ENCODE measurements at places on chromosomes 4 and X.

GRCh38 chr4:161813389-161813788 lies 350.4 kb downstream of the FSTL5 start:
- DNase-seq, result no peak

- DNase-seq, result no peak
Observed at GRCh38 chr4:76545226-76545884, 110.3 kb downstream of the SHROOM3 start.

GRCh38 chr4:163245044-163245728 lies 78.5 kb upstream of the NAF1 start:
- DNase-seq, result no peak

- DNase-seq, result no peak
Observed at GRCh38 chr4:147984065-147984777, 252.3 kb downstream of the ARHGAP10 start.

GRCh38 chr4:144696376-144696775 lies 50.4 kb downstream of the HHIP start:
- no peak for DNase-seq

DNA sequence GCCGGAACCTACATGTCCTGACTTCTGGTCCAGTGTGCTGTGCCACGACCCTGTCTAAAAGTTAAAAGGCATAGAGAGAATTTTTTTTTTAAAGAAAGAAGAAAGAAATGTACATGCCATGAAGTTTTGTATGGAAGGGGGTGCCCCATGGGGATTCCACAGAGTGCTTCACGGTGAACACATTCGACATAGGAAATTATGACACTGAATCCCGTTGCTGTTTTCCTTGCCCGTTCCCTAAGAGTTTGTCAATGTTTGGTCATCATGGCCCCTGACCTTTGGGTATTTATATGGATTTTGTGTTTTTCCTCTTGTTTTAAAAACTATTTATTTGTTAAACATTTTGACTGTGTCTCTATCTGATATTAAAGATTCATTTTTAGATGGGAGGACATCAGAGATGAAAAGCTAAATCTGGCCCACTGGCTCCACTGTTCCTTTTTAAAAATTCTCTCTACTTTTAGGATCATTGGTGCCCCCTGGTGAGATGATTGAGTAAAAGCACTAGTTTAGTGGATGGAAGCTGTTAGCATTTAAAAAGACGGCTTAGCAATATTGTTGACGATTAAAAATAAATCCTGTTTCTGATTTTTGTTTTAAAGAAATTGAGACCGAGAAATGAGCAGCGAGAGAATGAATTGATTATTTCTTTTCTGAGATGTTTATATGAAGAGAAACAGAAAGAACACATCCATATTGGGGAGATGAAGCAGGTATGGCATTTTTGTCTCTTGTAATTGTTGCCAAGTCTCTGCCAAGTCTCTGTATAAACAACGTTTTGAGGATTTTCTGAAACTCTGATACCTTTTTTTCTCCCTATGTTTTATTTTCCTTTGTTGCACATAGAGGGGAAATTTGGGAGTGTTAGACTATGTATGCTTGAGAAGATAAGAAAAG lies 75.0 kb downstream of the PTTG2 start:
- DNase-seq, result peak; percentile 50

GRCh38 chrX:100926453-100926852 lies 2.3 kb downstream of the XKRX start:
- DNase-seq, result no peak

GRCh38 chr4:3010998-3011397 lies 47.6 kb downstream of the GRK4 start:
- no peak for DNase-seq

GRCh38 chr4:89712827-89713226 lies 124.1 kb downstream of the SNCA start:
- no peak for DNase-seq

GRCh38 chrX:106752101-106752678 lies 25.7 kb downstream of the RNF128 start:
- no peak for DNase-seq

- DNase-seq, result no peak
Observed at GRCh38 chrX:150587585-150588503, 19.4 kb downstream of the MTM1 start.

DNA sequence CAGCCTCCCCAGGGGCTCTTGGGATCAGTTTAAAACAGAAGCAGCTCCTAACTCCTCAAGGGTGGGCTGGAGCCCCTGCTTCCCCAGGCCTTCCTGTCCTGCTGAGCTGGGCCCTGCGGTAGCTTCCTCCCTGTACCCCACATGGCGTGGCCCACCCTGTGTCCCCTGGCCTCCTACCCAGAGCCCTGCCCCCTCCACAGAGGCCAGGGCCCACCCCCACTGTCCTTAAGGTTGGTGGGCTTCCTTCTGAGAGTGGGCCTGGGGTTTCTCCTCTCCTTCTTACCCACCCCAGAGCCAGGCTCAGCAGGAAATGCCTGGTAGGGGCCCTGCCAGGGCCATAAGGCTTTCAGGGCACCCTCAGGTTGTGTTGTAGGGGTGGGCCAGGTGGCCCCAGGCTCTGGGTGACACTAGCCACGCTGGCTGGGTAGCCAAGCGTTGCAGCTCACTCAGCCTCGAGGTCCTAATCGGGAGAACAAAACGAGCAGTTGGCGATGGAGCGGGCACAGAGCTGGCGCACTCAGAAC lies 11.6 kb downstream of the SH3BP2 start:
- DNase-seq, result no peak

DNA sequence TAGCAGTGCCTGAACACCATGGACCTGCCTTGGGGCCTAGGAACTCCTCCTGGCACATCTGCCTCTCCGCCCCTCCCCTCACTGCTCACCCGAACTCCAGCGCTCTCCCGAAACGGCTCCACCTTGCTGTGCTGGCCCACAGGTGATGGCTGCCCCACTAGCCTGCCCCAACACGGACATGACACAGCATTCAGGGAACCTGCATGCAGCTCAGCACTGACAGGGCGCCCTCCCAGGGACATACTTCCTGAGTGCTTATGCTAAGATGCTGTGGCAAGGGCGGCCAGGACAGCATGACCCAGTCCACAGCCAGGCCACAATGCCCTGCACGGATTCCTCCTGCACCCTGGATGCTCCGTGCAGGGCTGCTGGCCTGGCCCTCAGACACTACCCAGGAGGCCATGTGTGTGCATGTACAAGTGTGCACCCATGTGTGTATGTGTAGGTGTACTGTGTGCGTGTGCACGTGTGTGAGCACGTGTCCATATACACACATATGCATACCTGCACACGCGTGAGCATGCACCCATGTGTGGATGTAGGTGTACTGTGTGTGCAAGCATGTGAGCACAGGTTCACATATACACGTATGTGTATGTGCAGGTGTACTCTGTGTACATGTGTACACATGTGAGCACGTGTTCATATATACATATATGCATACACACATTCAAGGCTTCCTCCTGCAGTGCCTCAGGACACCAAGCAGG lies 6.0 kb downstream of the TMEM271 start:
- no peak for DNase-seq

GRCh38 chr4:11120435-11120834 lies 308.3 kb downstream of the HS3ST1 start:
- no peak for DNase-seq

GRCh38 chr4:54067166-54067565 lies 2.8 kb upstream of the CHIC2 start:
- no peak for DNase-seq

DNA sequence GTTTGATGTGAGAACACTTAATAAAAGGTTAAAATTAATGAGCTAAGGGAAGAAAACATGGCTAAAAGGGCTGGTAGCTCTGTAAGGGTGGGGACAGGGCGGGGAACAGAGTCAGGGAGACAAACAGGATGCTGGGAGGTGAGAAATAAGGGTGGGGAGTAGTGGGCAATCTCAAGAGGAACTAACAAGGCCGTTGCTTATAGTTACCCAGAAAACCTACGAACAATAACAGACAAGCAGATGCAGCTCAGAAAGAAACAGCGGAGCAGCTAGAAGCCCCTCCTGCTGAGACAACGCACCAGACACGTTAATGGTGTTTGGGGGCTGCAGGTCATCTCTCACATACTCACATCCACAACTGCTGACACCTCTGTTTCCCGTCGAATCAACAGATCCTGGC lies 9.7 kb upstream of the KLF3 start:
- DNase-seq, result peak; percentile 44

DNA sequence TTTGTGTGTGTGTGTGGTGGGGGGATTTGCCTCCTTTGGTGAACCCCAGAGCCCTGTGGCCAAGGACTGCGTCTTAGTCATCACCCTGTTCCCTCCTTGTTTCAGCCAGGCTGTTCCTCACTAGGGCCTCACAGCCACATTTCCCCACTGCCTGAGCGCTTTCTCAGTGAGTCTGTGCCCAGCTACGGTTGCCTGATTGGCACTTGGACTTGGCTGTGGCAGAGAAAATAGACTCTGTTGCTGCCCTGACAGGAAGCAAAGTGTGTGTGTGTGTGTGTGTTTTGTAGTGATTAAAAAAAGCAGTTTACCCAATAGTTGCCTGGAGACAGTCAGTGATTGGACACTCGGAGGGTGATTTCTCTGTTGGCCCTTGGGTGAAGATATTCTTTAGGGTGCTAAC lies 113.0 kb downstream of the UCHL1 start:
- no peak for DNase-seq

DNA sequence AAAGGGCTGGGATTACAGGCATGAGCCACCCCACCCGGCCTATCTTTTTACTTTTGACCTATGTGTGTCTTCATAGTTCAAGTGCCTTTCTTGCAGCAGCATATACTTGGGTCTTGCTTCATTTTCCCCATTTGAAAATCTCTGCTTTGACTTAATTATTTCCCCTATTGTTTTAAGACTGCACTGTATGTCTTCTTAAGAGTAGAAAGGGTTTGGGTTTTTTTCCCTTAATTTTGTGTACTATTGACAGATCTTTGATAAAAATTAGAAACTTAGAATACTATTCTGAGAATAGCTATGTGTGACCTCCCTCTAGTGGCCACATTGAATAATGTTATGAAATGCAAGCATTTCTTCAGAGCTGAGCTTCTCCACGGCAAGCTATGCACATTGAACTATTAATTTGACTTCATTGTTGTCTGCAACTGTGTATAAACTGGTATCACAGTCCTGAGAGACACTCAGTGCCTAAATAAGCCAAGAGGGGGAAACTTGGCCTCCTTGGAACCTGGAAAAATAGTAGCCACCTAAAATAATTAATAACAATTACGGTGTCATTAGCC lies 8.7 kb upstream of the SLC25A4 start:
- peak; percentile 48 for DNase-seq

DNA sequence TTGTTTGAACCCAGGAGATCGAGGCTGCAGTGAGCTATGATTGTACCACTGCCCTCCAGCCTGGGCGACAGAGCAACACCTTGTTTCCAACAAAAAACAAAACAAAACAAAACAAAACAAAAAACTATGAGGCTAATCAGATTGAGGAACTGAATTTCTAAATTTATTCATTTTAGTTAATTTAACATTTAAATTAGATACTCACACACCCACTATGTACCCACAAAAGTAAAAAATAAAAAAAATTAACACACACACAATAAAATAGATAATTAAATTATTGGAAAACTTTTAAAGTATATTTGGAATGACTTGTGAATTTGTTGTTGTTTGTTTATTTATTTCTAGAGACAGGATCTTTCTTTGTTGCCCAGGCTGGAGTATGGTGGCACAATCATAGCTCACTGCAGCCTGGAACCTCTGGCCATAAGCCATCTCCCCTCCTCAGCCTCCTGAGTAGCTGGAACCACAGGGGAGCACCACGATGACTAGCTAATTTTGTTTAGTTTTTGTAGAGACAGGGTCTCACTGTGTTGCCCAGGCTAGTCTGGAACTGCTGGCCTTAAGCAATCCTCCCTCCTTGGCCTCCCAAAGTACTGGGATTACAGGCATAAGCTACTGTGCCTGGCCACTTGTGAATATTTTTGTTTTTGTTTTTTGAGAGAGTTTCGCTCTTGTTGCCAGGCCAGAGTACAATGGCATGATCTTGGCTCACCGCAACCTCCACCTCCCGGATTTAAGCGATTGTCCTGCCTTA lies 9.8 kb upstream of the ZNF157 start:
- no peak for DNase-seq

Measured in T-helper 1 cell (primary cell).